ENCODE measurements at places on chromosomes 7 and 10. TPM values are rescaled to one million over a fixed set of nuclear protein-coding genes. Genes with fewer than 3 reads are reported as not detected.
A peak's percentile ranks its signal among the peaks of the same experiment; 100 is the strongest.

LRRD1 gene
- polyA plus RNA-seq = not detected

BLNK gene
- 9.6 TPM for polyA plus RNA-seq

C7orf33 gene
- polyA plus RNA-seq = not detected

TMEM273 gene
- 11.1 TPM for polyA plus RNA-seq

CALCR gene
- 0.03 TPM for polyA plus RNA-seq

TUBB8 gene
- polyA plus RNA-seq = not detected

GPR85 gene
- not detected for polyA plus RNA-seq

FAM25A gene
- polyA plus RNA-seq = not detected

NSMCE4A gene
- 52.0 TPM for polyA plus RNA-seq

SEMA4G gene
- polyA plus RNA-seq = 41.4 TPM

DNA sequence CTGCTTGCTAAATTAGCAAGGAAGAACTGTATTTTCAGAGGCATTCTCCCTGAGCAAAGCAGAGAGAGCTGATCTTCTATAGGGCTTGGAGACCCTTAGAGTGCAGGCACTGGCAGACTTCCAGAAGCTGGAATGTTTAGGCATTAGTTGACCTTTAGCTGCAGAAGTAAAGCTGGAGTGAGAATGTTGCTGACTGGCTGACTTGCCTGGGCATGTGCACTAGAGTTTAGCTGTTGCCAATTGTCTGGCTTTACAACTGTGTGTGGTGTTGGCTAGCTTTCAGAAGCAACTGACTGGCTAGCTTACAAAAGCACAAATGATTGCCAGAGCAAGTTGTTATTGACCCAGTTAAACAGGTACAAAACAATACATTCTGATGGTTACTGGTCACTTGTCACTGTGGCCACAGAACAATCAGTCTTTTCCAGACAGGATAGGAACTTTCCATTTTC lies 25.1 kb downstream of the FAM13C start:
- no peaks in the 10 kb centered on the region for H3K36me3 ChIP-seq
- DNase-seq = peak; percentile 71
- H3K27me3 ChIP-seq = no peaks in the 10 kb centered on the region
- H3K4me1 ChIP-seq = peaks cover 48% of the 10 kb centered on the region

DNA sequence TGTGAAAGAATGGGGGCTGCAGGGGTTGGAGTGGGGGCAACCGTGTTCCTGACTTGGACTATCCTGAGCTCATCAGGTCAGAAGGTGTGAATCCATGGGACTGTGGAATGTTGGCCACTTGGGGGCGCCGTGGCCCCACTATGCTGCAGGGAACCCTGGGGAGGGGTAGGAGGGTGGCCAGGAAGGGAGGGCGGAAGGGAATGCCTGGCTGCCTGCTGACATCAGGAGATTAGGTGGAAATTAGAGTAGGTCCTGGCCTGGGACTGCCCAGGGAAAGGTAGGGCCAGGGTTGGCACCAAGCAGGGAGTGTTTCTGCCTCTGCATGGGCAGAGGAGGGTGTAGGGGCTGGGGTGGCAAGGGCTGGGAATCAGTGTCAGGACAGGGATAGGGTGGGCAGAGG lies 65.8 kb upstream of the PRSS58 start:
- no peaks in the 10 kb centered on the region for H3K4me1 ChIP-seq
- H3K27ac ChIP-seq = no peak overlapping the region
- H3K4me3 ChIP-seq = no peak overlapping the region
- no peaks in the 10 kb centered on the region for H3K36me3 ChIP-seq

DNA sequence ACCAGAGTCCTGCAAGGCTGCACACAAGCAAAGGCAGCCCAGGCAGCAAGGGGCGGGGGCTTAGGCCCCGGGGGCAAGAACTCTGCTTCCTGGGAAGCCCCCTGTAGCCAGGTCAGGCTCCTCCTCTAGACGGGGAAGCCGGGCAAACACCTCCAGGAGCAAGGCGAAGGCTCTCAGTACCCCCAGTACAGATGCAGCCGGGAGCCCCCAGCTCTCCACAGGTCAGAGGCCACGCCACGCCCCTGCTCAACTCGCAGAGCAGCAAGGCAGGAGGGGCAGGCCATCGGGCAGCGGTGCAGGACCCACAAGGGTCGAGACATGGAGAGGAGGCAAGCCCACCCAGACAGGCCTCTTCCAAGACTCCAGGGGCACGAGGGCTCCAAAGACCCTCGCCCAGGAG lies 108.8 kb downstream of the MAD1L1 start:
- H3K4me1 ChIP-seq = peaks cover 8% of the 10 kb centered on the region
- no peak overlapping the region for H3K4me3 ChIP-seq
- H3K27me3 ChIP-seq = no peaks in the 10 kb centered on the region
- no peak overlapping the region for H3K27ac ChIP-seq
- DNase-seq = no peak

- no peak overlapping the region for H3K4me3 ChIP-seq
- no peak for DNase-seq
- no peaks in the 10 kb centered on the region for H3K36me3 ChIP-seq
- H3K27me3 ChIP-seq = no peaks in the 10 kb centered on the region
- peaks cover 7% of the 10 kb centered on the region for H3K4me1 ChIP-seq
- H3K27ac ChIP-seq = no peak overlapping the region
Measured at GRCh38 chr10:3647074-3647473, 137.9 kb downstream of the KLF6 start.

DNA sequence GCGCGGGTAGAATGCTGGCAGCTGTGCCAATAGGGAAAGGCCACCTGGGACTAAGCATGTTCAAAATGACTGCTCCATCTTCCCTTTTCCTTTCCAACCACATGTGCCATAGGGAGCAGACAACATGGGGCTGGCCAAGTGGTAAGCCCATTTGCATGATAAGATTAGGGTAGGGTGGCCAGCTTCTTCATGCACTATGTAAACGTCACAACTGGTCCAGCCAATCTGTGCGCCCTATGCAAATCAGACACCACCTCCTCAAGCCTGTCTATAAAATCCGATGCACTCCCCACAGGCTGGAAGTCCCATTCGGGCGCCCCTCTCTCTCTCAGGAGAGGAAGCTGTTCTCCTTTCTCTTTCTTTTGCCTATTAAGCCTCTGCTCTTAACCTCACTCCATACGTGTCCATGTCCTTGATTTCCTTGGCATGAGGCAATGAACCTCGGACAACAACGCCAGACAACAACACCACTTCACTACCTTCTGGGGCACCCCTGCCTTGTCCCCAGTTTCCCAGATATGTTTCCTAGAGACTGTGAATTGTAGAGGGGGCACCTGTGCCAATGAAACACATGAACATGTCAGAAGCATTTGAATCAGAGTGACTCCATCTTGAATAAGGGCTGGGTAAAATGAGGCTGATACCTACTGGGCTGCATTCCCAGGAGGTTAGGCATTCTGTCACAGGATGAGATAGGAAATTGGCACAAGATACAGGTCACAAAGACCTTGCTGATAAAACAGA lies 19.1 kb upstream of the EXOC6 start:
- H3K36me3 ChIP-seq = no peaks in the 10 kb centered on the region
- no peaks in the 10 kb centered on the region for H3K4me1 ChIP-seq
- DNase-seq = no peak
- H3K27ac ChIP-seq = no peak overlapping the region
- H3K4me3 ChIP-seq = no peak overlapping the region
